ENCODE measurements at places on chromosomes 5 and 9.

- no peak for DNase-seq
Observed at GRCh38 chr9:136723362-136723976, 11.1 kb downstream of the DIPK1B start.

DNA sequence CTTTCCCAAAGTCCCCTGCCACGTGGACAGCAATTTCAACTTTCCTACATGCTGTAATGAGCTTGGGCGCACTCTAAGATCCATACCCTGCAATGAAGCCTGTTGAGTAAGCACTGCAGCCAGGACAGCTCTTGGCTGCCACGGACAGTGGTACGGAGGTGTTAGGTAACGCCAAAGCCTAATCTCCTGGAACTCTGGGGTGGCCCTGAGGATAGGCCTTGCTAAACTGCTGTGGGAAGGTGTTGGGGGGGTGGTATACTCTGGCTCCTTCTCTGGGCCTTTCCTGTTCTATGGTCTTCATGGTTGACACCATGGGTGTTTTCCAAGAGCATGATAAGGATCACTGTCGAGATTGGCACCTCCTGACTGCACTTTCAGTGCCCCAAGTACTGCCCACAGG is 66.4 kb upstream of the PITX1 start:
- no peak for DNase-seq

- DNase-seq: no peak
Observed at GRCh38 chr9:86230858-86231257, 28.6 kb downstream of the C9orf153 start.

DNA sequence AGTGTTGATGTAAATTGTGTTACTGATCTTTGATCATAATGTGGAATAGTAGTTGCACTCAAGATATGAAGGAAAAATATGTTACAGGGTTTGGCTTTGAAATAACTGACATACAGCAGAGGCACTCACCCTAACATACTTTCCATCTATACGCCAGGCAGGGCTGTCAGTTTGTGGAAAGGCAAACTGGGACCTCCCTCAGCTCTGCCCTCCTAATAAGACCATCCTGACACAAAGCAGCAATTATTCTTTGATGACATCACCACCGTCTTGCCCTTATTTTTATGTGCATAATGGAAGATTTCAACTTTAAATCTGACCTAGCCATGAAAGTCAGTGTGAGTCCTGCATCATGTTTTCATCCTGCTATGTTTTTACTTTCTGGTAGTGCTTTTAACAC is 42.9 kb downstream of the ITGA1 start:
- no peak for DNase-seq

DNA sequence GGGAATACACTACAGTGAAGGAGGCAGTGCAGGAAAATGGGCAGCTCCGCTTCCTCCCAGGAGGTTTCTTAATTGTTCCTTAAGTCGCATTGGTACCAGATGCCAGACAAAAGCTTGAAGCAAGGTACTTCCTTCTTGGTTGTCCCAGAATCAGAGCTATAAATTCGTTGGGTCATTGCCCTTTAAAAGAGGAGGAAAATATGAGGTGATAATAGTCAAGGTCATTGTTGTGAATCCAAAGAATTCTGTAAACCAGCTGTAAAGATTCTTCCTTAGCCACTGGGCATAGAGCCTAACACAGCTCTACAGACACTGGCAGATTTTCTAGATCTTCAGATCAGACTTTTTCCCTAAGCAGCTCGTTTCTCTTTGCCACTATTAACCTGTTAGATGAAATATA is 444.1 kb upstream of the TLE4 start:
- DNase-seq: no peak

DNA sequence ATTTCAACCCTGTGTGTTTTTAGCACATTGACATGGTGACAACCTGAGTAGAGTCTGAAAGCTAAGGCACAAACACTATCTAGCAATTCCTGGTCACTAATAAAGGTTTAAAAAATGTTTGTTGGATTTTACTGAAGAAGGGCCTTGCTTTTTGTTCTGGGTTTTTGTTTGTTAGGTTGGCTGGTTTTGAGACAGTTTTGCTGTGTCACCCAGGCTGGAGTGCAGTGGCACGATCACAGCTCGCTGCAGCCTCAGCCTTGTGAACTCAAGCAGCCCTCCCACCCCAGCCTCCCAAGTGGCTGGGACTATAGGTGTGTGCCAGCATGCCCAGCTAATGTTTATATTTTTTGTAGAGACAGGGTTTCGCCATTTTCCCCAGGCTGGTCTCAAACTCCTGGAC is 39.0 kb downstream of the PRKACG start:
- no peak for DNase-seq

- no peak for DNase-seq
Observed at GRCh38 chr5:118022062-118022461, 966.3 kb downstream of the DTWD2 start.

- DNase-seq: no peak
Observed at GRCh38 chr5:24208686-24209106, 436.1 kb downstream of the CDH10 start.

DNA sequence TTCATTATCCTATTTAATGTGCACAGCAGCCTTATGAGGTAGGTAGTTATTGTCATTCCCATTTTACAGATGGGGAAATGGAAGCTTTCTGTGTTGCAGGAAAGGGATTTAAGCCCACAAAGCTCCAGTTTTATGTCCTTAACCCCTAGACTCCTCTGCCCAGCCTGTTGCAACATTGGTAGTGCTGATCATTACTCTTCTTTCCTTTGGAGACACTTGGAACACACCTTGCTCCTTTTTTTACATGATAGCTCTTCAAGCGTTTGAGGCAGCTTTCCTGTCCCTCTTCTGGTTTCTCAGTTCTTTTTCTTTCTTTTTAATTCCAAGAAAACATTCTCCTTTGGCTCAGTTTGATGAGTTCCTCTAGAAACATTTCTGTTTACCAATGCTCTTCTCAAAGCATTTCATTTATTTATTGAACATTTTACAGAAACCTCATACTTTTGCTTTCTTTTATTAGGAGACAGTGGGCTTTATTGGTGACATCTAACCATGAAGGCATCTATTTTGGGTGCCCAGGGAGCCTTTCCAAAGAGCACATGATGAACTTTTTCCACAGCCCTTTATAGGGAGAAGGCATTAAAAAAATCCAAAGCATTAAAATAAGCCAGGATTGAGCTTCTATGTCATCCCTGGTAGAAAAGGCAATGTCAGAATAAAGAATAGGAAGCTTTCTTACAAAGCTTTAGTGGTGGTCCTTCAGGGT is 218.0 kb downstream of the TMEM38B start:
- DNase-seq: no peak

DNA sequence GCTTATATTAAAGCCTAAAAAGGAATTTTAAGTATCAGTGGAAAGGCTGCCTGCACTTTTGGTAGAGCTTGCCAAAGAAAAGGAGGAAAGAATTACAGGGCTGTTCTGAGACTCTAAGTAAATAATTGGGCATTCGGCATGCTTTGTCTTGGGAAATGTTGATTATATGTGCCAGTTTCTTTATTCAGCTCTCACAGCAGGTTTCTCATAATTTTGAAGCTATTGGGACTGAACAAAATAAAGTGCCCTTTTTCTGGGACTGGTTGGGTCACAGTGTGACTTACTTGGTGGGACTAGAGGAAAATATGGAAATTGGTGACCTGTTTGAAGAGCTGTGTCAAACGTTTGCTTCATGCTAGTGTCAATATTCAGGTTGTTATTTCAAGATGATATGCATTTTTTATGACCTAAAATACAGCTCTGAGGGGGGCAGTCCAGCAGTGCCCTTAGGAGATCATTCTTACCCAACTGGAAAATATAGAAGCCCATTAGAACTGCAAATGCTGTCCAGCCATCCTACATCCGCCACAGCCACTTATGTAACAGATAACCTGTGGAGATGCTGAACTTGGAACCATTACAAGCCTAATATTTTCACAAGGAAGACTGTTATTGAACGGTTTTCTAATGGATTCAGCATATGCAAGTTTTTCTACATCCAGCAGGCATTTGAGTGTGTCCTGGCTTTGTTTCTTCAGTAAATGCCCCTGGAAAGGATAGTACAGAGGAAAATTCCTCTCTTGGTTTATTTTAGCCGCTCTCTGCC is 122.4 kb downstream of the SNCAIP start:
- DNase-seq: no peak

DNA sequence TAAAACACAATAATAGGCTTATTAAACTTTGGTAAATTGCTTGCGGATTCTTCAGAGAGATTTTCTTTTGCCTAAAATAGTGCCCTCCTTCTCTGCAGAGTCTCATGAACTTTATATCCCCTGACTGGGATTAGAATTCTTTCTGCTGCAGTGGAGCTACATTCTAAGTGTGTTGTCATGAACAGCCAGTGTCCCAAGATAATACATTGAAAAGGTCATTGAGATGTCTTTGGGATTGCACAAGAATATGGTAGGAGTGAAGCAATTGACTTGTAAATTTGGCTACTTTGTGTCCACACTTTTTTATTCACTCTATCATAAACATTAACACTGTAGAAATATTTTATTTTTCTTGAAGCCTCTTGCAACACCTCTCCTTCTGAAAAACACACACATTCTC is 604.5 kb downstream of the GABRG2 start:
- DNase-seq: no peak

GRCh38 chr9:83432877-83433550 is 105.2 kb downstream of the FRMD3 start:
- DNase-seq: no peak

DNA sequence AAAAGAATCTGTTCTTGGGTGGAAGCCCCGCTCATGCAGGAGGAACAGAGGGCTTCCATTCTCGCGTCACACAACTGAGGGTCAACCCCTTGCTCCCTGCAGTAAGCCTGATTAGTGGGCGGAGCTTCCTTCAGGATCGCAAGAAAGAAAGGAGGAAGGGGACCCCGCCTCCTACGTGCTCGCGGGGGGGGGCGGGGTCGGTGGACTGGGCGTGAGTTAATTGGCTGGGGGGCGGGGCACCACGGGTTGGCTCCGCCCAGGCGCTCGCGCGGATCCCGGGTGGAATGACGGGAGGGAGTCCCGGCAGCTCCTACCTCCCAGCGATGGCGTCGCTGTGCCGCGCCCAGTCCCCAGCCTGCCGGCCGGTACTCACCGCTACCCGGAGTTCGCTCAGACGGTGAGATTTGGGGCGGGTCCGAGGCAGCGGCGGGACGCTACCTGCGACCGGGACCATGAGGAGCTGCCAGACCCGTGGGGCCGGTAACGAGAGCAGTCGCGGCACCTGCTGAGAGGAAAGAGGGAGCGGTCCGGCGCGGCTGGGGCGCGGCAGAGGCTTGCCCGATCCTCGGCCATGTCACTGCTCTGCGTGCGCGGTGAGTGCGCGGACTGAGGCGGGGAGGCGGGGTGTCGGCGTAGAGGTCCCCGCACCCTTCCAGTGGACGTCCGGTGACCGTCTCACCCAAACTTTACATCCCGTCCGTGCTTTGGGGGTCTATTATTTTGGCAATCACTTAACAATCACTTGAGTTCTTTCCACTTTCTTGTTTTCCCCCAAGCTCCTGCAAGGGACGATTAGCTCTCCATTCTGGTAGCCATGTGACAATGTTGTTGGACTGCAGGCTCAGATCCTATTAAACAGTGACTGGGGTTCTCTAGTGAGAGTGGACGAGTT is at the start of gene UNC13B:
Gene UNC13B, plus strand, starts transcription at position 297 of the 892 bp plus-strand sequence. Its CDS starts 275 bp downstream, at position 572.
- peak; percentile 78 for DNase-seq

GRCh38 chr9:114238891-114239875 is 83.7 kb upstream of the ORM1 start:
- peak; percentile 80 for DNase-seq

GRCh38 chr9:79542735-79543620 is 28.8 kb upstream of the TLE4 start:
- DNase-seq: no peak

DNA sequence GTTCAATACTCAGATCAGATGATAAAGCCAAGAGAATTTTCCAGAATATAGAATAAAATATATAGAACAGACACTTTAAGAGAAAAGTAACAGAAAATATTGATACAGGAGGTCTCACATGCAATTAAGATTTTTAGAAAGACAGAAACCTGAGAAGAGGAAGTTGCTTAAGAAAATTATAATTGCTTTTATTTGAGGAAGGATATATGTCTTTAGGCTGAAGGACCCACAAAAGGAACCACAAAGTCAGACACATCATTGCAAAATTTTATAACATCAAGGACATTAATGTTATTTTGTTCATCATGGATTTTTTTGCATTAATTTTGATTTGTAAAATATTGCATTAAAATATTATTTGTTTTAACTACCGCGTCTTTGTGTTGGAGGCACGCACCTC is 141.5 kb downstream of the FSTL4 start:
- DNase-seq: no peak

GRCh38 chr5:108102463-108102862 is 279.4 kb downstream of the FBXL17 start:
- DNase-seq: peak; percentile 5

- peak; percentile 90 for DNase-seq
Observed at GRCh38 chr5:43037636-43038495, 2.3 kb downstream of the ANXA2R start.

DNA sequence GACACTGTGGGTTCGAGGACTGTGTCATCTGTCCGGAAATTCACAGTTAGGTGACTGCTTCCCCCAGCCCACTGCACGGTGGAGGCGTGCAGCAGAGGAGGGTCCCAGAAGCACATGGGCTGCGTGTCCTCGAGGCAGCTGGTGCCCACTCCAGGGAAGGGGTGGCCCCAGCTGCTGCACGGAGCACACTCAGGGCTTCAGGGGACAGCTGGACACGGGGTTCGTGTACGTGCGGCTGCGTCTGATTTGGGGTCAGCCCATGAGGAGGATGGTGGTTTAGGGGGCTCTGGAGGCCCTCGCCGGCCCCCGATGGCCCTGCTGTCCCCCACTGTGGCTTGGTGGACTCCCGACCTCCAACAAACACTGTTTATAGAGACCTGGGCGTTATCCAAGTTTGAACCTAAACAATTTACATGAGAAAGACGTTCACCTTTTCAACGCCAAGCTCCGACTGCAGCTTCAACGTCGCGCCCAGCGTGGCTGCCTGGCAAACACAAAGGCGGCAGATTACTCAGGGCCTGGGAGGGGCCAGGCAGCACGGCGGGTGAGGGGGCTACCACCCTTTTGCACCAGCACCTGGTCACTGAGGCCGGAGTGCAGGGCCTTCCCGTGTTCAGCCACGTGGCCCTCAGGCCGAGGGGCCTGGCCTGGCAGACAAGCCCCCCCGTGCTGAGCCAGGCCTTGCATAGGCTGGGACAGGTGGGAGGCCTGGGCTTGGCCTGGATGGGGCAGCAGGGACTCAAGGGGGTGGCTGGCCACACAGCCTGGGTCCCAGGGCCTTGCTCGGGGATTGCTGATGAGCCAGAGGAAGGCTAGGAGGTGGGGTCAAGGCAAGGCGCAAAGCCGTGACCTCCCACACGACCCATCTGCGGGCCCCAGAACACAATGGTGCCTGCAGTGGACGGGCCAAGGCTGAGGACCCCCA is 55.2 kb downstream of the EXD3 start:
- no peak for DNase-seq

- peak; percentile 42 for DNase-seq
Observed at GRCh38 chr9:35695943-35696401, 6.2 kb upstream of the TPM2 start.

GRCh38 chr5:14171621-14172020 is 28.5 kb downstream of the TRIO start:
- DNase-seq: peak; percentile 68

GRCh38 chr9:98280162-98280561 is 24.7 kb upstream of the TBC1D2 start:
- DNase-seq: no peak

Measured in astrocyte (in vitro differentiated cells and primary cell).